ENCODE measurements at places on chromosomes 2 and 18.

DNA sequence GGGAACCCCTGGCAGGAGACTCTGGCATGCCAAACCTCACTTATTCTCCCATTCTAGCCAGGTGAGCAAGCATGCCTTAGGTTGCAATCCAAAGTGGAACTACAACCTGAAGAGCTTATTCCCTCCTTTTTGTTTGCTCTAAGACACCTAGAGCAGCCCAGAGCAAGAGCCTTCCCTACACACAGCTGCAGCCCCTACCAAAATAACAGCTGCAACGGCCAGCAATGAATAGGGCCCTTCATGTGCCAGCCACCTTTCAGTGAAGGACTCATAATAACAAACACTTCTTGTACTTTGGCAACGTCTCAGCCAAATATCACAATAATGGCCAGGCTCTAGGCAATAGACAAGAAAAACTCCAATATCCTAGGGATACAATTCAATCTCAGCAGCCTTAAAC lies 178.7 kb downstream of the ALK start:
- no peak for DNase-seq

DNA sequence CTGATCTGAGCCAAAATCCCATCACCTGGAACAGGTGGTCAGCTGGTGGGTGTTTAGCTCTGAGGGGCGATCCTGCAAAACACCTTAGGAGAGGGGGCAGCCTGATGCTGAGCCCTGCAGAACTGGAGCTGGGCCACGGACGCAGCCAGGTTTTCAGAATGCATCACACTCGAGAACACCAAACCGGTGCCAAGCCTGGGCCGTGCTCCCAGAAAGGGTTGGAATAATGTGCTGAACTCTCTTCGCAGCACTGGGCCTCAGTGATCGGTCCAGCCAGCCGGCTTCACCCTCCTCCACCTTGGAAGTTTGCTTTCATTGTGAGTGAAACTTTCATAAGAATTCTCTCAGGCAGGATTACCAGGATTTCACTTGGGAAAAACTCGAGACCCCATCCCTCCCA lies 56.5 kb upstream of the TTC39C start:
- DNase-seq = no peak

GRCh38 chr2:61469424-61470121 lies 1.3 kb downstream of the USP34 start:
- peak; percentile 22 for DNase-seq

DNA sequence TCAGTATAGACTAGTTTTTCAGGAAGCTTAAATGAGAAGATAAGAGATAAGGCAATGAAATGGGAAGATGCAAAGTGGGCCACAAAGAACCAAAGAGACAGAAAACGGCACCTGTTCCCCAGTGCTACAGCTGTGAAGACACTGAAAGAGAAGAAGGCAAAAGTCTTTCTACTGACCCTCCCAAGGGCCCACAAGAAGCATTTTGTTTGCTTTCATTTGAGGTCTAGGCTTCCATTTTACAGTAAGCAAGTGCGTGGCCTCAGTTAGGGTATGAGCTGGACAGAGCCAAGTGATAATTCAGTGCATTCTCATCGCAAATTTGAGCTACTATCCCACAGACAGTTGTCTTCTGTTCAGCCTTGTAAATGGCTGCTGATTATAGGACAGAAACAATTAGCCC lies 53.4 kb upstream of the STK17B start:
- DNase-seq = no peak

DNA sequence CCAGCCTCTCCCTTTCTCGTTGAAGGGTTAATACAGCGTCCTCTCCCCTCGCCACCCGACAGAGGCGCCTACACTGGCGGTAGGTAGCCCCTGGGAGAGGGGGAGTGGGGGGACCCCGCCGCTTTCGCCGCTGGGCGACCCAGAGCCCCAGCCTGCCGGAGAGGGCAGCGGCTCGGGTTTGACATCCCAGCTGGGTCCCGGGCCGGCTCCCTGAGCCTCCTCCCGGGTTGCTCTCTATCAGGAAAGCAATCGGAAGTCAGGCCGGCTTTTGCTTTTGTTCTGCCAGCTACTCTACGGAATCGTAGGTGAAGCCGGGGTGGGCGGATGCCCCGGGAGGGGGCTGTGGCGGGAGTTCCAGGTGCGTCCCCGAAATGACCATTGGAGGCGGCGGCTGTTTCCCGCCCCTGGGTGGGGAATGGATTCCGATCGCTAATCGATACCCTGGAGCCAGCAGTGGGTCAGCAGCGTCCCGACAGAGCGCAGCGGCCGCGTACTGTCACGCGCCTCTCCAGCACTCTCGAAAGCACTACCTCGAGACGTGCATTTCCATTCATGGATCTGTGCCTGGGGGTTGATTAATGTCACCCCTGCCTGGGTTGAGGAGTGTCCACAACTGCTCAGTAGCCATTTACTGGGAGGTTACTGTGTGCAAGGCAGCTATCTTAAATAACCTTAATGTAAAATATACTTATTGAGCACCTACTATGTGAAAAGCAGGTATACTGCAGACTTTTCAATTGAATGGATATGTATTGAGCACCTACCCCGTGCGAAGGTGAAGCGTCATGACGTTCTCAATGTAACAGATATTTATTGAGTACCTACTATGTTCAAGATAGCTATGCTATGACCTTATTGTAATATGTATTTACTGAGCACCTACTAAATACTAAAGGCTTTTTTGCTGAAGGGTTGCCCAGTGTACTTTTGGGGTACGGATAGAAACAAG lies 1.1 kb downstream of the MAPK4 start:
- DNase-seq = no peak

- peak; percentile 40 for DNase-seq
Observed at GRCh38 chr2:28452534-28453081, 43.3 kb upstream of the PLB1 start.

DNA sequence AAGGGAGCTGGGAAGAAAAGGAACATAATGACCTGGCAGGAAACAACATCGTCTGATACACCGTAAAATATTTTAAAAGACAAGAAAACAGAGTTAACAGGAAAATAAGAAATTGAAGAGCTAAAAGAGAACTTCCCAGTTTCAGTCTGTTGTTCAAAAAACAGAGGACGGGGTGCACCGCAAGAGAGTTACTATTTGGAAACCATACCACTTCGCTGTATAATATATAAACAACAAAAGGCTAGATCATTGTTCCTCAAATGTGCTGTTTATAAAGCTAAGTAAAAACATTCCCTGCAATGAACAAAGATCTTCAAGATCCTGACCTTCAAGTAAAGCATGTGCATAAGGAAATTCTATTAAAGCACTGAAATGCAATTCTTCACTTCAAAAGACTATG lies 2.1 kb downstream of the PPP3R1 start:
- no peak for DNase-seq

DNA sequence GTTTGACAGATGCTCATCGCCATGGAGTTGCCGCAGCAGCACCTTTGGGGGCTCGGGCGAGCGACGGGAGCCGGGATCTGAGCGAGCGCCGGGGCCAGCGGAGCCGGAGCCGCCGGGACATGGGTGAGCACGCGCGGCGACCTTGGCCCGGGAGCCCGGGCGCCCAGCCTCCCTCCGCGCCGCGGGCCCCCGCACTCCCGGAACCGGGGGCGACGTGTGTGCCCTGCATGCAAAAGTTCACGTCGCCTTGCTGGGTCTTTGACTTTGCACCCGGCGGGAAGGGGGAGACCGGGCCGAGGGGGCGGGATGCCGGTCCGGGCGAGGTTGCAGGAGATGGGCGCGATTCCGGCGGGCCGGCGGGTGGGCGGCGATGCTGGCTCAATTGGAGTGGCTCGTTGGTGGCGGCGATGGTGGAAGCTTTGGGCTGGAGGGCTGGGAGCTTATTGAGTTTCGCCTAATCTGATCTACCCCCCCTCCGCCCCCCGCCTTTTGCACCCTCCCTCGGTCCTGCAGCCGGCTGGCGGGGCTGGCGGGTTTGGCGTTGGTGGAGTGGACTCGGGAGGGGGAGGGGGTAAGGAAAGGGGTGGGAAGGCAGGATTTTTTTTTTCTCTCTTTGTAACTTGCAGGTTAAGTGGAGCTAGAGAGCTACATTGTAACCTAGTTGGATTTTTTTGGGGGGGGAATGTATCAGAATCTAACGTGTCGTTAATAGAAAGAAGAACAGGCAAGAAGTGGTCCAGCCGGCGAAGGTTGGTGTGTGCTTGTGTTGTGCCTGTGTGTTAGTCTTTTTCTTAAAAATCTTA lies at the start of gene SETBP1:
TSS of gene SETBP1 (plus strand) at position 616 of the 803 bp plus-strand sequence. CDS start 20,459 bp downstream, outside the sequence.
- DNase-seq = no peak

GRCh38 chr2:214624166-214624760 lies 185.2 kb downstream of the BARD1 start:
- DNase-seq = no peak
